NCI-H524 treated with DMSO at 0.1 percent for 48 hours (cell line): ENCODE measurements at places on chromosomes 4 and X.

DNA sequence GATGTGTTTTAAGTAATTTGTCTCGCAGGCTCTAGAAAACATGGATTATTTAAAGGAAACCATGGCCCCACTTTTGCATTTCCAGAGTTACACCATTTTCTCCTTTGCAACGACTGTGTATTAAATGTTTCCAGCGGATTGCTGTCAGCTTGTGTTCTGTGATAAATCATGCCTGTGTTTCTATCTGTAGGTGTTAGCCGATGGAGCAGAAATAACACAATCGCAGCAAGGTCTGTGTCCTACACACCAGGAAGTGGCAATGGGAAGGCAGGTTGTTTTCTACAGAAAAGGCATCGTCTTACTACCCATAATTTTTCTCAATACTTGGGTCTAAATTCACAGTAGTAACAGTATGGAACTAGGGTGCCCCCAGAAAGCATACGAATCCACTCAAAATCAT lies 590.1 kb downstream of the NLGN4X start:
- no peak for DNase-seq

- no peak for DNase-seq
These were observed 21.1 kb upstream of the PLS3 start for GRCh38 chrX:115539841-115540240.

DNA sequence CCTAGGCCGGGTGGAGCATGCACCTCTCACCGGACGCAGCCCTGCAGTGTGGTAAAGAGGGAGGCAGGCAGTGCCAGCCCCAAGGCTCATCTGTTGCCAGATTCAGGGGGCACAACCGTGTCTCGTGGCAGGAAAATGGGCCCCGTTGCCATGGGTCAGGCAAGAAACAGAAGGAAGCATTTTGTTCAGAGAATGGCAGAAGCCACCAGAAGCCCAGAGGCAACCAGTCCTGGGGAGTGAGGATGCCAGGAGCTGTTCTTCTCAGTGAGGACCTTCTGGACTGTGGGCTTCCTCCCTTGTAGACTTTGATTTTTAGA lies 12.5 kb upstream of the UVSSA start:
- DNase-seq = no peak

- DNase-seq = no peak
These were observed 4.7 kb downstream of the HS3ST1 start for GRCh38 chr4:11424000-11424399.

GRCh38 chr4:143140696-143141095 lies 44.0 kb upstream of the USP38 start:
- DNase-seq = no peak

DNA sequence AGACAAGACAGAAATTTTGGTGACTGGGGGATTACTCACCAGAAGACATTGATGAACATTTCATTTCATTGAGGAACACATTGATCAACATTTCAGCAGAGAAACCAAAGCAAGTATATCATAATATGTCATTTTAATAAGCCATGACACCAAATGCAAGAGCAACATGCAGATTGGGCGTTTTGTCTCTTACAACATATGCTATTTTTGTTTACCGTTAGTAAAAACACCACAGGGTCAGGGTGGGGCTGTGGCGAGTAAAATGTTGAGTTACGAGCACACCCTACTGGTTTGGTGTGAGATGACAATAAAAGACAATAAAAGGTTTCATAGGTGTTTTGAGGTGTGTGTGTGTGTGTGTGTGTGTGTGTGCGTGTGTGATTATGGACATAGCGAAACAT lies 294.5 kb downstream of the PDGFC start:
- DNase-seq = no peak

DNA sequence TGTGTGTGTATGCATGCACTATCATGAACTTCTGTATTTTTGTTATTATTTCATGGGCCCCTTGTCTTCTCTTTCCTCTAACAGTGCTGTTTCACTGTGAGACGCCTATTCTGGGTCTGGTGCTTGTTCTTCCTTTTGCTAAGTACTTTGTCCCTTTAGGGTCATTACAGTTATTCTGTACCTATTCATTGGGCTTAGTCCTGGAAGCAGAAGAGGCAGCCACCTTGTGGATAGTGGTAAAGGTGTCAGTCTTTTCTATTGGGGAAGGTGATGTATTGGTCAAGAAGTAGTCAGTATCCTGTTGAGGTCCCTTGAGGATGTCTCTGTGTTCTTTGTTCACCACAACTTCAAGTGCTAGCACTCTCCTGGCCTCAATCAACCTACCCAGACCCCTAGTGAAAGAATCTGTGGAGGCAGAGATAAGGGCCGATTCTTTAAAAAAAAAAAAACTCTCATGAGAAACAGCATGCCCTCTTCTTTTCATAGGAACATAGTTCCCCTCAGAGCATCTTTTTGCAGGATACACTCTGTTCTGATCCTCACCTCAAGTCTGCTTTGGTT lies 593.8 kb downstream of the SPRY1 start:
- no peak for DNase-seq

DNA sequence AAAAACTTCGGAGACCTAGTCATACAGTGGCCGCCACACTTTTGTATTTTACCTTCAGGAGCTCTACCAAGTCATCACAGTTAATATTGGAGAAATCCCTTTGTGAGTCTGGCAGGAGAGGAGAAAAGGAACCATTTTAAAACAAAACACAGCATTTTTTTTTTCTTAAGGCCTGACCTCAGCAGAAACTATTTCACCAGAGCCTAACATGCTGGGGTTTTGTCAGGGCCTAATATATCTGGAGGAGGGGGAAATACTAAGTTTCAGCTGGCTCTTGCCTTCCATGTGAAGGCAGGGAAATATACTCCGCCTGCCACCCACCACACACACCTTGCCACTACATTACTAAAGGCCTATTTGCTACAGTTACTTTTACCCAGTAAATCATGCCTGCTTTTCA lies 26.5 kb upstream of the BDH2 start:
- no peak for DNase-seq

DNA sequence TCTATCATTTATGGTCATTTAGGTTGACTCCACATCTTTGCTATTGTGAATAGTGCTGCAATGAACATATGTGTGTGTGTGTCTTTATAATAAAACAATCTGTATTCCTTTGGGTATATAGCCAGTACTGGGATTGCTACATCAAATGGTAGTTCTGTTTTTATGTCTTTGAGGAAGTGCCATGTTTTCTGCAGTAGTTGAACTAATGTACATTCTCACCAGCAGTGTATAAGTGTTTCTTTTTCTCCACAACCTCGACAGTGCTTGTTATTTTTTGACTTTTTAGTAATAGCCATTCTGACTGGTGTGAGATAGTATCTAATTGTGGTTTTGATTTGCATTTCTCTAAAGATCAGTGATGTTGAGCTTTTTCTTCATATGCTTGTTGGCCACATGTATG lies 80.5 kb downstream of the ARHGAP6 start:
- DNase-seq = no peak

DNA sequence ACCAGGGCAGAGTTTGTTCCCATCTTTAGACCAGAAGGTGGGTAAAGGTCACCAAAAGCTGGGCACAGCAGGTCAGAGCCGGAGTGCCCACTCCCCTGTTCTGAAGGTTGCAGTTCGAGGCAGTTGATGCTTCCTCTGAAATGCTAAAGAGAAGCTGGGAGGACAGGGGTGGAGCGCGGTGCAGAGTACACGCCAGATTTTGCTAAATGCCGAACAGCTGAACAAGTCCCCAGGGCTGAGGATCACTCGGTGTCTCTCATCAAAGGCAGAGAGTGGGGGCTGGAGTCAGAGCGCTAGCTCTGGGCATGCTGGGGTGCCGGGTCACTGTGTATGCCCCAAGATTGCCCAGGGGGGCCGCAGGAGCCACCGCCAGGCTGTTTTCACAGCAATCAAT lies 197.0 kb downstream of the BCOR start:
- no peak for DNase-seq

DNA sequence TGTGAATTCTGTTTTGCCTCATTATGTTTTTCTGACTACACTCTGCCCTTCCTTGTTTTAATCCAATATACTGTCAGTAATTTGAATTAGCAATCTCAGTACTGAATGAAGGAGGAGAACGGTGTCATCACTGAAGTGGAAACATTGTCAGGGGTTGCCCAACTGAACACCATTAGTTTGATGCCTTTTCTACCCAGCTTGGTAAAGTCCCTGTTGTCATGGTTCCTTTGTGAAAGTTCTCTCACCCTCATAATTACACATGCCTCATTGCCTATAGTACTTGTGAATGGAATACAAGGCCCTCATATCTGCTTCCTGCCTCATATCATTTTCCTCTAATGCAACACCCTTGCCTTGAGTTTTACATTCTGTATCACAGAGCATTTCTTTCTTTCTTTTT lies 76.9 kb downstream of the RRAGB start:
- DNase-seq = no peak

DNA sequence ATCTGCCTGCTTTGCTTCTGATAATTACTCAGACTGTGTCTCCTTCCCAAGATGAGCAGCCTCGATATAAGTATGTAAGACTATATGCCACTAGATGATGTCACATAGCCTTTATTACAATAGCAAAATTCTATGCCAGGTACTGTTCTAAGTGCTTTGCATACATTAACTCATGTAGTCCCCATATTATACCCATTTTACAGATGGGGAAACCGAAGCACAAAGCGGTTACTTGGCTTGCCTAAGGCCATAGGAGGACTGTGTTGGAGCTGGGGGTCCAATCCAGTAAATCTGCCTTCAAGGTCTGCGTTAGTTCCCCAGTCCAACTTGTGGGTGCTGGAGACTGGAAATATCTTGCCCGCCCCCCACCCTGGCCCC lies 826 bp upstream of the SCML1 start:
- DNase-seq = no peak

DNA sequence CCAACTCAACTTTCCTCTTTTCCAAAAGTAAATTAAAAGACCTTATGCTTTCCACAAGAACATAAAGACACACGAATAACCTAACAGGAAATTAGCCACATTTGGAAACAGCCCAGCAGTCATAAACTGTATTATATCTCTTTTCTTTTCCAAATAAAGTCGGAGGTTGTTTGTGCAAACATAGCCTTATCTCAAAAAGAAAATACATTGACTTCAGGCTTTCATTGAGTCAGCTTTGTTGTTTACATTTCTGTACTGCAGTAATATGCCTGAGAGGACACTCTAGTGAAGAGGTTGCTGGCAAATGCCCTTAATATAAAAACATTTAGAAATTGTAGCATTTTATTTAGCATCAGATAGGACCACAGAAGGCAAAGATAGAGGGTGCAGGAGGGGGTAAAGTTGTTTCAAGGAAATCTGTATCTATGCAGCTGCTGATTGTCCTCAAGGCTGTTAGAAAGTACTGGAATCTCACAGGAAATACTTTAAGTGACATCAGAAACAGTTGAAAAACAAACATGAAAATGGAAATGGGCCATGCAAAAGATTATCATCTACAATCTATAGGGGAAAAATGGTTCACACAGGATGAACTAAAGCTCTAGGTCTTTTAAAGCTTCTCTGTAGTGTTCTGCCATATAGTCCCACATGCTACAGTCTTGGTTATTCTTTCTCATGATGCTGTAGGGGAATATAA lies 14.5 kb downstream of the LNX1 start:
- DNase-seq = no peak
